ENCODE measurements at places on chromosomes 16 and 17.

DNA sequence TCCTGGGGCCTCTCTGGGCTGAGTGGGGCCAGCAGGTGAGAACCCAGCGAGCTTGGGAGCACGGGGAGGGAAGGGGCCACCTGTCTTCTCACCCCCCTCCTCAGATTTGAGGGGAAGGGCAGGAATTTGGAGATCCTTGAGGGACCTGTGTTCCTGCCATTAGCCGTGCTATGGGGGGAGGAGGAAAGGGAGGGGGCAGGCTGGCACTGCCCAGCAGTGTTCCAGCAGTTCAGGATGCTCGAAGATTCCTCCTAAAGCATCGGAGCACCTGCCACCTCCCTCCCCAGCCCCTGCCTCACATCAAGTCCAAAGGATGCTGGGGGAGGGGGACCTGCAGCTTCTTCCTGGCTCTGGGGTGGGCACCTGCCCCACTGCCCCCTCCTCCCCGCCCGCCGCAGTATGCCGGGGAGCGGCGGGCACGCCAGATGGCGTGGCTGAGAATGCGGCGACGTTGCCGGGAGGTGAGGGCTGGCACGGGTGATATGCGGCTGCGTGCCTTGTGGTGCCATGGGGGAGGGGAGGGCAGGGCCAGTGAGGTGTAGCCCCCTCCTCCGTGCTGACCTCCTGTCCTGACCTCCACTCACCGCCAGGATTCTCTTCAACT is 4.7 kb upstream of the NEUROD2 start:
- no peak for DNase-seq

DNA sequence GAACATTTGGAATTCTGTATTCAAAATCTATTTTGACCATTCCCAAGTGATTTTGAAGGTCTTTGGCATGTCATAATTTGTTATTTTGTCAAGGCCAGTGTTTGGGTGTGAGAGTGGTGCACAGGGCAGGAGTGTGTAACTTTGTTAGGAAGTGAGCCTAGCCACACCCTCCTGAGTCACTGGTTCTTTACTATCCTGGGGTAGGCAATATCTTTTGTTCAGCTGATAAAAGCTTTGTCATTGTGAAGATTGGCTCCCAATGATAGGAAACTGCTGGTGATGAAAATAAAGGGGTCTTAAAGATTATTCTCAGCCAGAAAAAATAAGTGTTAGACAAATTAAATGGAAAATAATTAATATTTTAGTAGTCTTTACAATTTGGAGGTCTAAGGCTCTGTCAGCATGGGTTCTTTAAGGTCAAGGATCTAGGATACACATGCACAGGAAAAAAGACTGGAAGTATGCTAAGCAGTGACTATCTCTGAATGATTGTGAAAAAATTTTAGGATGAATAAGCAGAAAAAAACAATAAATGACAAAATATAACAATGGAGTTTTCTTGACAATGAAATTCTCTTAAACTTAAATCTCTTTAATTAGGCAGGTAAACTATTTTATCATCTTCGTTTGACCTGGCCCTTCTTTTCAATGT is 5.1 kb downstream of the UBN1 start:
- no peak for DNase-seq

GRCh38 chr17:20784100-20784665 is 204.7 kb downstream of the CDRT15L2 start:
- DNase-seq, result no peak

DNA sequence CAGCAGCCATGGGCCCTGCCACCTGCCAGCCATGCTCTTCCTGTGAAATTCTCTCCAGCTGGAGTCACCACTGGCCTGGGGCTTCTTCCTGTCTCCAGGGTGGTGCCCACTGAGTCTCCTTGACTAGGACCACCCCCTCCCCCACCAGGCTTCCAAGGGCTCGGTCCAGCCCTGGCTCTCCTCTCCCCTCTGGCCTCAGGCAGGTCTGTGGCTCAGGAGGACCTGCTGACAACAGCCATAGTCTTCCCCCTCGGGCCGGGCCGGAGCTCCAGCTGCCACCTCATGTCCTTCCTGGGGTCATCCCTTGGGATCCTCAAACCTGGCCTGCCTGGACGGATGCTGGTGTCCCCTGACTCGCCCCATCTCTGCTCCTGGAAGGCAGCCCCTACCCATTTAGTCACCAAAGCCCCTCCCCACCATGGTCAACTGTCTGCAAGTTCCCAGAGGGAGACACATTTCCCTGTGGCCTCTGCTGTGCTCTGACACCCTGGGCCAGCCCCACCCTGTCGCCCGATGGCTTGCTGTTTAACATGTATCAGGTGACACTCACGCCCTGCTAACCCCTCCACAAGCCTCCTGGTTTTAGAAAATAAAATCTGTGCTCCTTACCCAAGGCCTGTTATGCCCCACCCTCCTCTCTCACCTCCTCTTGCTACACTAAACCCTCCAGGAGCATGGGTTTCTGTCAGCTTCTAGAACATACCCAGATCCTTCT is 186.2 kb downstream of the RBFOX3 start:
- DNase-seq, result no peak

GRCh38 chr17:80274331-80274730 is 13.7 kb downstream of the RNF213 start:
- DNase-seq, result no peak

DNA sequence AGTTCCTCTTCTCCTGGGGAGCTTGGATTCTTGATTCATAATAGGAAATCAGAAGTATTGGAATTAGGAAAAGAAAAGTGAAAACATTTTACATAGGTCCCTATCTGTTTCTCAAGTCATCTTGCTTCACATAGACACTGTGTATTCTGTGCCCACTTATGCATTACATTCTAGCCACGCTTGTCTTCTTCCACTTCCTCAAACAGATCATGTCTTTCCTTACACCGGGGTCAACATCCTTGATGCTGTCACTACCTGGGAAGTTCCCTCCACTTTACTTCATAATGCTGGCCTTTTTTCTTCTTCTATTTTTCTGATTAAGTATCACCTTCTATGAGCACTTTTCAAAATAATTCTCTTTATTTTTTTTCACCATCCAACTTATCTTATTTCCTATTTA is 606.4 kb upstream of the CDH8 start:
- DNase-seq, result no peak

DNA sequence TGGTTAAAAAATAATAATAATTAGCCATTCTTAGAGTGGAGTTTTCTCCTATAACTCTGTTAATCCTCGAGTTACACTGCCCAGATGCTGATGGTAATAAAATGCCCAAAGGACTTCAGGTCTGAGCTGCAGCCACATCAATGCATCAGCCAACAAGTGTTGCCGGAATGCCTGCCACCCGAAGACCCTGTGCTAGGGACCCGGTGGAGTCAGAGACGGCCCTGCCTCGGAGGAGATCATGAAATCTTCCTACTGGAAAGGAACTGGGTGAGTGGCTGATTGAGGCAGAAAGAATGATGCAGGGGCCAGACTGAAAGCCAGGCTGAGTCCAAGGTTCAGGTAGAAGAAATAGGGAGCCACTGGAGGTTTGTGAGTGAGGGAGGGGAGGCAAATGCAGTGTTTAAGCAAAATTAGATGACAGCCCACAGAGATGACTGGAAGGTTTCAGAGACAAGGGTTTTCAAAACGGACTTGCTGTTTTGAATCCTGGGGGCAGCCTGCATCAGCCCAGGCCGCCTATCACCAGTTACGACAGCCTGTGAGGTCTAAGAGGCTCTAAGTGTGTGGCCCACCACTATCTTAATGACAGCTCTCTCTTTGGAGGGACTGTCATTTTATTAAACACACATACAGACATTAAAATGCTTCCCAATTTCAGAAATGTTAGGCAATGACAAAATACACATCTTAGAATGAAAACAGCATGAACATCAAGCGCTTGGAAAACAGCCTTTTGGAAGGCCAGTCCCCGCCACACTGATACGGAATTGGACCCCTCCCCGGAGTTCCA is 100.0 kb downstream of the ZNF423 start:
- DNase-seq, result no peak

- DNase-seq, result no peak
These were observed 171.0 kb downstream of the IRX3 start for GRCh38 chr16:54115558-54115957.

DNA sequence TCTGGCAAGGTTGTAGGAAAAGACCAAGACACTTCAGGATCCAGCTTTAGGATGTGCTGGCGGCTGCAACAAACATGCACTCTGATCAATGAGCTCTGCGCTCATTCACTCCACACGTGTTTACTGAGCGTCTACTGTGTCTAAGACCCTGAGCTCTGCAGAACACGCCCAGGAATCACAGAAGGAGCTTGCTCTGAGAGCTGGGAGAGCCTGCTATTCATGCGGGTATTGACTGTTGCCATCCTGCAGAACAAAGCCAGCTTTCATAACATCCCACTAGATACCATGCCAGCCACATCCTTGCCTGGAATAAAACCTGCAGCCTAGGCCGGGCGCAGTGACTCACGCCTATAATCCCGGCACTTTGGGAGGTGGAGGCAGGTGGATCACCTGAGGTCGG is 44.1 kb downstream of the NXN start:
- DNase-seq, result no peak

DNA sequence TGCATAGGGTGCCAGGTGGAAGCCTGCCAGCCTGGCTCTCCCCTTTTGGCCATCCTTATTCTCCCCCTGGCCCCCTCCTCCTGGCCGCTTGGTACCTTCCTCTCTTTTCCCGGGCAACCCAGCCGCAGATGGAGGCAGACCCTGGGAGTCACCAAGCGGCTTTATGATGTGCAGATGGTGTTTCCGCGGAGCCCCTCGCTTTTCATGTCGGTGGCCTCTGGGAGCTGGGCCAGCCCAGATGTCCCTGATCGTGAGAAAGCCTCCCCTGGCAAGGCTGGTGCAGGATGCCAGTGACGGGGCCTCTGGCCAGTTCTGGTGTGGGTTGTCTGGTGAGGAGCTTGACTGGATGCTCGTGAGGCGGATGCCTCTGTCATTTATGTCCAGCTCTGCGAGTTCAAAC is 18.0 kb upstream of the BRD7 start:
- no peak for DNase-seq

- DNase-seq, result no peak
These were observed 1334.8 kb downstream of the CDH11 start for GRCh38 chr16:63787014-63787413.

DNA sequence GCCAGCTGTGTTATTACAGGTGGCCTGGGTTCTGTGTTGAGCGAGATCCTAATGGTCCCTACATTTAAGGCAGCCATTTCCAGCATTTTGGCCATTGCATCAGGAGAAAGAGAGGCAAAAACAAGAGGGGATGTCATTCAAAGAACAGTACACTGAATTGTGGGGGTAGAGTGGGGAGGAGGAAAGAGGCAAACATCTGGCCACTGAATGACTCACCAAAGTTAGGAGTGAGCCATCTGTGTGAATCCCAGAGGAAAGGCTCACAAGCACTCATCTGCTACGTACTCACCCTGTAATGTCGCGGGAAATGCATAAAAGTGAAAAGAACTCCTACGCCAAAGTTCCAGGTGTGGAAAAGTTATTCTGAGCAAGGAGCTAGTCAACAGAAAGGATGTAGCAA is 16.7 kb downstream of the KRABD2 start:
- DNase-seq, result no peak

DNA sequence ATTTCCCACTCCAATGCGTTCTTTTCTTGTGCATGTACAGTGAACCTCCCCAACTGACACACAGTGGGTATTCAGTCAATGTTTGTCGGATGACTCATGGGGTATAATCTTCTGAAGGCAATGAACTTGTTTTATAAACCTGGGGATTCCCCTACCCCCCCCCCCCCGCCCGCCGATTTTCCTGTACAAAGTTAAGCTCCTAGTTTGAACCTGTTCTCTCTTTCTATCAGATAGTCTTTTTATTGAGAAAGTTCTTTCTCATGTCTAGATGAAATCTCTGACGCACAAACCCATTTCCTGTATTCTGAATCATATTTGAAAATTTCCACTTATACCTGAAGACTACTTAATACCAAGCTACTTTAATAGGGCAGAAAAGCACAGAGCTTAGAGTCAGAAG is 338.3 kb downstream of the CA10 start:
- DNase-seq, result no peak

- peak; percentile 90 for DNase-seq
These were observed 10.6 kb upstream of the AURKB start for GRCh38 chr17:8220783-8221662.

DNA sequence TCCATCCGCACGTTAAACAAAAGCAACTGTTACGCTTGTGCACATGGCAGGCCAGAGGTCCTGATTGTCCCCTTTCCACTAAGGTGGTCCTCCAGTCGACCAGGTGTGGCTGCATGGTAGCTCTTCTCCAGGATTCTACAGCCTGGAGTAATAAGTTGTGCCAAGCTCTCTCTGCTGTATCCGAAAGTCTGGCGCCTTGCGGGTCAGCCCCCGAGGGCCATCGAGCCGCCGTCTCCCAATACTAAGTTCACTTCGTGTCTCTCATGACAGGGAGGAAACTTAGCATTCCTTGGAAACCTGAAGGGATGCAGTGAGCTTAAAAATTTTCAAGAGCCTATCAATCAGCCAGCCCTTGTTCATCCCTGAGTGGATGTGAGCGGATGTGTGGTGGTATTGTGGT is 5.3 kb upstream of the ENDOV start:
- no peak for DNase-seq

DNA sequence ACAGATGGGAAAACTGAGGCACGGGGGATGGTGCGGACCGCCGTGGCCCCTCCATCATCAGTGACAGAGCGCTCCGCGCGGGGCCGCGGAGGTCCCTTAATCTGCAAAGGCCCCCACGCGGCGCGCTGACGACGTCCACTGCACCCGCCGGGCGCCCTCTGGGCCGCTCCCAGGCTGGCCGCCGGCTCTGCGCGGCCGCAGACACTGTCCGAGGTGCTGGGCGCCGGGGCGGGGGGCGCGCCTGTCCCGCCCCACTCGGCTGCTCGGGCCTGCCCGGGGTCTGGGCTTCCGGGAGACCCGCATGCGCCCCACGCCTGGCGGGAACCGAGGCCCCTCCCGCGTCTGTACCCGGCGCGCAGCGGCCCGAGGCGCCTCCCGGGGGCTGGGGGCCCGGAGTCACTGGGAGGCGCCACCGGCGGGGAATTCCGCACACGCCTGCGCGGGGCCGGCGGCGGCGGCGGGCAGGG is 550 bp upstream of the RNF213 start:
- DNase-seq, result peak; percentile 67

GRCh38 chr16:68420366-68420942 is 27.9 kb downstream of the SMPD3 start:
- no peak for DNase-seq

DNA sequence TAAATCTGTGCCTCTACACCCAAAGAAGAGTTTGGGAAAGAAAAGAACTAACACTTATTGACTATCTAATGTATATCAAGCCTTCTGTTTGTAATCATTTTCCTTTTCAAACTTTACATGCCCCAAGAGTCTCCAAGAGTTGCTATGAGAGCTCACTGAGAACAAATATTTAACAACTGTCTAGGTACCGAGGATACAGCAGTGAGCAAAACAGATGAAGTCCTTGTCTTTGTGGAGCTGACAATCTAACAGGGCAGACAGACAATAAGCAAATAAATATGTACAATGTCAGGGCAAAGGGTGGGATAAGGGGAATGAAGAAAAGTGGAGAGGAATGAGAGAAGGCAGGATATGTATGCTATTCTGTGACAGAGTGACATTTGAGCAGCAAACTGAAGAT is 64.8 kb upstream of the KSR1 start:
- DNase-seq, result no peak

- no peak for DNase-seq
These were observed 145.0 kb downstream of the CCDC182 start for GRCh38 chr17:57600074-57600473.
